Stimulated activated CD8-positive, alpha-beta memory T cell treated with anti-CD3 and anti-CD28 coated beads, Interleukin-15, amount 100 ng/mL, for 24 hours (primary cell): ENCODE measurements at places on chromosomes 2 and 18.

- DNase-seq: no peak
These were observed 1284.1 kb upstream of the GYPC start for GRCh38 chr2:125371867-125372266.

- no peak for DNase-seq
These were observed 26.3 kb downstream of the CAB39 start for GRCh38 chr2:230738924-230739323.

GRCh38 chr18:49944663-49945062, 131.3 kb upstream of the ACAA2 start:
- DNase-seq: no peak

DNA sequence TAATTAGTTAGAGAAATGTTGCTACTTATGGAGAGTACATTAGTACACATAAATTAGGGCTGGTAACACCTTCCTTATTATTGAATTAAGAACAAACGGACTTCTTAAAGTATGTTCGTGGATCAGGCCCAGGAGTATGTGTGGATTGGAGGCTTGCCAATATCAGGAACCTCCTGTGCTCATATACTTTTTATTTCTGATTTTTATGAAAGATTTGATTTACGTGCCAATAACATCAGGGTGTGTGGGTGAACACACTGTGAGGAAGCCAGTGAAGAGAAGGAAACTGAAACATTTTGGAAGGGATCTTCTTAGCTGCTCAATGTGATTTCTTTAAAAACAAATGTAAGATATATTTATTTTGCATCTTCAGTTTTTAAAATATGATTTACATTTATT, 113.0 kb downstream of the EFEMP1 start:
- DNase-seq: no peak

DNA sequence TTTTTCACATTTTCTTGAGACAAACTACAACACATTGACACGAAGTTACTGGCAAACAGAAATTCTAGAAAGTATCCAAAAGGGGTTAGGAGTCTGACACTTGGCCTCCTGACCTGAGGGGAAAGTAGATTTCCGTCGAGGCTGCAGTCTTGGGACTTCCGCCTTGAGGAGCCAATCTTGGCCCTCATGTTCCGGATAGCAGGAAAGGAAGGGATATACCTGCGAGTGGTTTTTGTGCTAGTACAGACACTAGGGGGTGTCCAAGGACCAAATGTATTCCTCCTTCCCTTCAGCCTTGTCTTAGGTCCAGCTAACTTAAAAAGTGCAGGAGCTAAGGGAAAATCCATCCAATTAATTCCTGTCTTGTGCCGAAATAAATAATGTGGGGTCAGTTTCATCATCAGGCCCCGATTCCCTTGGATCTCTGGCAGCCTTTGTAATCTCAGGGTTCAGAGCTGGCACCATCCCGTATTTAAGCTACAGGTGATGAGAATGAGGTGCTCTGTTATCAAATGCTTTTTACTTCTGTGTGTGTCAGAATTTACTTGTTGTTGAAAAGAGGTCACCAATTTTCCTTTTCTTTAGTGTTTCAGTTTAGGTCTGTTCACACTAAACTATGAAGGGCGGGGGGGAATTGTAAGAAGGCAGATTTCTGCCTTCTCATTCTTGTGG, 330.2 kb upstream of the FANCL start:
- DNase-seq: no peak

DNA sequence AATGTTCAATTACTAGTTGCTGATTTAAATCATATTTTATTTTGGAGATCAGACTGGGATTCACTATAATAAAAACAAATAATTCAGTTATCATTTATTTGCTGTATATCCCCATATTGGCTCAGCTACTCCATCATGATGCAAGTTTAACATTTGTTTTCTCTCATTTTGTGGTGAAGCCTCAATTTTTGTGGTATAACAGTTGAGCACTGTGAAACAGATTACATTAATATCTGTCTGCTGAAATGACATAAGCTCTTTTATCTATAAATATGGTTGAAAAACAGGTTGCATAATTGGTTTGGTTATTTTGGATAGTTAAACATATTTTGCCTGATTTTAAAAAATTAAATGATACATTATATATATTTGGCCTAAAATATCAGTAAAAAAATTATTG, 67.7 kb downstream of the DPP4 start:
- DNase-seq: no peak

DNA sequence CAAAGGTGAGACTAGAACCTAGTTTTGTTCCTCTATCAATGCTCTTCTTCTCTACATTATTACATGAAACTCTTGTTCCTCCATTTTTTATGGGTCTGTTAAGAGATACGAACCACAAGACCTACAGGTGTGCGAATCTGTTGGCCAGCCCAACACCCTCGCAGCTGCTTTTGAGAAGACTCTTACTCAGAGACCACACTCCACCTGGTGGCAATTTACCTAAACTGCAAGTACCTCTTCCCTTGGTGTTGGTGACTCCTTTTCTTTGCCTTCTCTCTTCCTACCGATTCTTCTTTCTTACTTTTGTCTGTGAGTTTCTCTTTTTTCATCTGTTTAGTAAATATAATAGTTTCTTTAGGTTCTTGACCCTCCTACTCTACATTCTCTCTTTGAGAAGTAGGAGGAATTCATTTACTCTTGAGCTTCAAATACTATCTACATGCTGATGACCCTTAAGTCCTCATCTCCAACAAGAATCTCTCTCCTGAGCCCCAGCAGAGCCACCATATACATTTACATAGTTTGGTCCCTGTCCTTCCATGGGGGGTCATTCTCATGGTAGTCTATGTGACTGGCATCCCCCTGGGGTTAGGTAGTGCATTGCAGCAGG, 81.8 kb upstream of the GAREM1 start:
- no peak for DNase-seq

- no peak for DNase-seq
These were observed 10.3 kb upstream of the FZD7 start for GRCh38 chr2:202023198-202023903.

GRCh38 chr2:129024796-129025195, 706.1 kb upstream of the HS6ST1 start:
- no peak for DNase-seq

DNA sequence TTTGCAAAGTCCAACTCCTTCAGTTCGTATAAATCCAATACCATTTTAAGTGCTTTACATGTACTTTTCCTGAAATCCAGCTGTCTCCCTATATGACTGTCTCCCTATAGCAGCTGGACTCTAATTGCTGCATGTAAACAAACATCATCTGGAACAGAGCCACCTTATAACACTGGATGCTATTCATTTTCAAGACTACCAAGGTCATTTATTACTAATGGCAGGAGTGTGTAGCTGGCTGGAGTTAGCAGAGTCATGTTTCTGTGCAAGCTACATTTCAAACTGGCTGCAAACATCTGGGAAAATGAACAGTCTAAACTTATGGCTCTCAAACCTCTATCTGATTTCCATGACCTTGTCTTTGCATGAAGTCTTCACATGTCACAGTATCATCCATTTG, 575.2 kb downstream of the PIK3C3 start:
- no peak for DNase-seq

GRCh38 chr18:23812546-23813440, 123.5 kb downstream of the LAMA3 start:
- no peak for DNase-seq

- DNase-seq: no peak
These were observed 255.0 kb downstream of the CAMKMT start for GRCh38 chr2:44616667-44617155.

- DNase-seq: no peak
These were observed 66.8 kb upstream of the DNER start for GRCh38 chr2:229780856-229781773.

DNA sequence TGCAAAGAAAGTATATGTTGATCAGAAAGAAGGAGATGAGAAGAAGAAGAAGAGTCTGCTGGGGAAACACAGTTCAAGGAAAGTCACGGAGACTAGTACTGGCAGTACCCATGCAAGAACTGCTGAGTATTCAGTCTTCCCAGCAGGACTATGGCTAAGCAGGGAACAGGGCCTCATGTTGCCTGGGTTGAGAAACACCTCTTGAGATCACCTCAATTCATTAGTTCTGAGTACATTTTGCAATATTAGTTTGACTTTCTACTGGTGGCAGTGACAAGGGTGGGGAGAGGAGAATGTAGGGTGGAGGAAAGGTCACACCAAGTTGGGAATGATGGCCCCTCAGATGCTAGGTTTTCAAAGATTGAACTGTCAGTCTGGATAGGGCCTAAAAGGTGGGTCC, 50.5 kb downstream of the MRPL33 start:
- DNase-seq: no peak

GRCh38 chr2:47300609-47301276, 102.2 kb upstream of the MSH2 start:
- no peak for DNase-seq

GRCh38 chr2:138113871-138114525, 149.7 kb downstream of the HNMT start:
- no peak for DNase-seq

- DNase-seq: no peak
These were observed 1452.6 kb upstream of the ACVR2A start for GRCh38 chr2:146392186-146392585.

- no peak for DNase-seq
These were observed 393.8 kb upstream of the CYRIA start for GRCh38 chr2:17059458-17059857.

DNA sequence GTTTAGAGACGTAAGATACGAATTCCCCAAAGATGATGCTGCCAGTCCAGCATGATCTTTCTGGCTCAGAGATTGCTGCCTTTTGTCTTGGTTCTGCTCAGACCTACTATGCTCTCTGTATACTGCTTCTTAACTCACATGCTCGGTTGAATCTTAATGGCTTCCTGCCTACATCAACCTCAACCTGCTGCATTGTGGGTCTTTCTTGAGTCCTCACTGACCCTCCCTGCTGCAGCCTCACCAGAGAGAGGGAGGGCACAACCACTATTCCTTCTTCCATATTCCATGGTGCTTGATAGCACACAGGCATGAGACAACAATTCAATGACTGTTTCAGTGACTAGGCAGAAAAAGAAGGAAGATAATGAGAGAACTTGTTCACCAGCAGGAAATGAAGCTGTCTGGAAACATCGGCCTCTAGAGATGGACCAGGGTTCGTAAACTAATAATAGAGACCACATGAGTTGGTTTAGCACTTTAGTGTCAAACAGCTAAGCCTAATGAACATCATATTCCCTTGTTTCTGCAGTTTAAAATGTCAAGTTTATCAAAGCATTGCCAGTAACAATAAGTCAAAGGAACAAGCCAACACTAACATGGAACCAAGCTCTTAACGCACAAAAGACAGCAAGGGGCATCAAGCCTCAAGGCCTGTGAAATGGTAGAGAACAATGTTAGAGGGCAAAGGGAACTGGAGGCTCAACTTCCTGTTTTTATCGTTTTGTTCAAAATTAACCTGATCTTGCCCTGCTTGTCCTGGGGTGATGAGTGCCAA, 333.9 kb downstream of the PDE11A start:
- no peak for DNase-seq

- DNase-seq: no peak
These were observed 52.0 kb downstream of the ANKRD12 start for GRCh38 chr18:9188359-9189231.

DNA sequence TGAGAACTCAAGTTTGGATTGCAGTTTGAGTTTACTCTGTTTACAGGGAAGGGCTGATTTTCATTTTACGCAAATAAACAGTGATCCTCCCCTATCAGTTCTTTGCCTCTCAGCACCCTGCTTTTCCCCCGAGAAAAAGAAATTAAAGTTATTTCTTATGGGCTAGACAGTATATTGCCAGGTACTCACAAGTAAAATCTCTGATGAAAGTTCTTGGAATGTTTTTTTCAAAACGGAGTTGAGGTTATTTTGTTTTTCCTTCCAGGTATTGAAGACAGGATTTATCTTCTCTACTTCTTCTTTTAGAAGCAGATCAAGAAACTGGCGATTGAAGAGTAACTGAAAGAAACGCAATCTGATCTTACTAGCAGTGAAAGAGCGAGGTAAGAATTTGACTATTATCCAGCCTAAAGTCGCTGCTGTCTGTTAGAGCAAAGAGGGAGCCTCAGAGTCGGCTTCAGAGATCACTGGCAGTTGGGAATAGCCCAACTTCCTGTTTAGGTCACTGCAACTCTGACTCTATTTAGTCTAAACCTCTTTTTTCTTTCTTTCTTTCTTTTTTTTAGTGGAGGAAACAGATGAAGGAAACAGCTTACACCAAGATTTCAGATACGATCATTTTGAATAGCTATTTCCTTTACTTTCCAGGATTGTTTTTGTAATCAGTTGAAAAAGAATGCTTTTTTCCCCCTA, at the start of gene TFPI:
Gene TFPI, minus strand, starts transcription at position 425 of the 693 bp plus-strand sequence. CDS start 50,667 bp downstream, outside the sequence.
- DNase-seq: no peak

DNA sequence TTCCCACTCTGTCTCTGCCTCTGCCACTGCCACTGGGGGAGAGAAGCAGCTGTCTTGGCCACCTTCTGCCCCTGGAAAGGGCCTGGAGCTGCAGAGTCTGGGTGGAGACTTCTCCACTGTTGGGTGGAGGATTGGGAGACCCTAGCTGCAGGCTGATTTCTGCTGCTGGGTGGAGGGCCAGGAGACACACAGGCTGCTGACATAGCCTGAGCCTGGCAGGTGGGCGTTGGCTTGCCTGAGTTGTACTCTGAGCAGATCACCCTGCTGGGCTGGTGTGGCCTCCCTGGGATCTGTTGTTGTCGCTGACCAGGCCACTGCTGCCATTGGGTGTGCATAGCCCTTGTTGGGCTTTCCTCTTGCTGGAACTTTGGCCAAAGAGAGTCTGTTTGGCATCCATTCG, 64.3 kb downstream of the ARHGEF4 start:
- DNase-seq: no peak

- no peak for DNase-seq
These were observed 57.2 kb downstream of the SPTBN1 start for GRCh38 chr2:54513363-54513715.

GRCh38 chr2:238695538-238695937, 152.3 kb upstream of the TWIST2 start:
- DNase-seq: no peak

- DNase-seq: no peak
These were observed 139.0 kb upstream of the SERPINE2 start for GRCh38 chr2:224178056-224178455.

GRCh38 chr2:32330136-32330535, 26.7 kb upstream of the BIRC6 start:
- no peak for DNase-seq

DNA sequence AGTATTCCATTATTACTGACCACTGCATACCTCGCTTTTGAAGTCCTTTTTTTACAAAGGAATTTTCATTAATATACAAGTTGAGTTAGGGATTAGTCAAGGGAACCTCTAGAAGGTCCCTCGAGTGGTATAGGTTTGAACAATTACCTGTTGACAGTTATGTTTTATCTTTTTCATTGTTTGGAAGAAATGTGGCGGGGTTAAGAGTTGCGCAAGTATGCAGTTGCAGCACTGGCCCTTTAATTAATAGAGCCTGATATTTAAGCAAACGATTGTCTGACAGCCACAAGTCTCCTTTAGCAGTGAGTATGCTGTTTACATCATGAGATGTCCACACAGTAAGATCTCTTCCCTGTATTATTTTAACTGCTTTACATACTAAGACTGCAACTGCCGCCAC, 24.3 kb downstream of the KYNU start:
- no peak for DNase-seq
